GM12891 (cell line): ENCODE measurements at places on chromosomes 6 and 20.

- DNase-seq = no peak
Observed at GRCh38 chr20:55586610-55587009, 418.7 kb downstream of the CBLN4 start.

DNA sequence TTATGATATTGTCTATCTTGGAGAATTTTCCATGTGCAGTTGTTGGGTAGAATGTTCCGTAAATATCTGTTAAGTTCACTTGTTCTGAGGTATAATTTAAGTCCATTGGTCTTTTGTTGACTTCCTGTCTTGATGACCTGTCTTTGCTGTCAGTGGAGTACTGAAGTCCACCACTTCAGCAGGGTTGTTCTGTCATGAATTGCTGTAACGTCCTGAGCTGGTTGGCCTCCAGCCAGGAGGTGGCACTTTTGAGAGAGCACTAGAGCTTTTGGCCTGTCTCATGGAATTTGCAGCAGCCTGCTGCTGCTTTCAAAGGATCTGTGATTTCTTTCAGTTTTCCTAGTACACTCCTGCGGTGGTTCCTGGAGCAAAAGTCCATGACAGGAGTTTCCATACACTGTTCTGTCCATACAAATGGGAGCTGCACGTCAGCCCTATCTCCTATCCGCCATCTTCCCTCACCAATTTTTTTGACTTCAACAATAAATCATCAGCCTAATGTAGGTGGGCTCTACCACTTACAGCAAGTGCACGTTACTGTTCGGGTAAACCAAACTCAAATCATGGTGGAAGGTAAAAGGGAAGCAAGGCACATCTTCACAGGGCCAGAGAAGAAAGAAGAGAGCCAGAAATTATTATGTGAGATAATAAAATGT, 46.9 kb upstream of the TRERF1 start:
- DNase-seq = no peak

DNA sequence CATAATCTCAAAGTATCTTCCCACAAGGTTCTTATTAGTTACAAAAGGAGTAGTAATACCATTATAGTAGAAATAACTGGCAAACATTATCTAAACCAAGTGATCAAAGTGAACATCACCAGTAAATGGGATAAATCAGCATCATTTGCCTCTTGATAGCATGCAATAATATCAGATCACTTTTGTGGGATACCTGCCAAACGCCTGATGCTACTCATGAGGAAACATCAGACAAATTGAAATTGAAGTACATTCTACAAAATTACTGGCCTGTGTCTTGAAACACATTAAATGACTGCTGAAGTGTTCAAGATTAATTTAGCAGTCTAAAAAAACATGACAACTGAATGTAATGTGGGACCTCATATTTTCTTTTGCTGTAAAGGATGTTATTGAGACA, 208.1 kb downstream of the TINAG start:
- no peak for DNase-seq

GRCh38 chr20:44215125-44215524, 4.6 kb upstream of the OSER1 start:
- DNase-seq = peak; percentile 20

- DNase-seq = no peak
Observed at GRCh38 chr6:21612067-21612745, 18.7 kb downstream of the SOX4 start.

DNA sequence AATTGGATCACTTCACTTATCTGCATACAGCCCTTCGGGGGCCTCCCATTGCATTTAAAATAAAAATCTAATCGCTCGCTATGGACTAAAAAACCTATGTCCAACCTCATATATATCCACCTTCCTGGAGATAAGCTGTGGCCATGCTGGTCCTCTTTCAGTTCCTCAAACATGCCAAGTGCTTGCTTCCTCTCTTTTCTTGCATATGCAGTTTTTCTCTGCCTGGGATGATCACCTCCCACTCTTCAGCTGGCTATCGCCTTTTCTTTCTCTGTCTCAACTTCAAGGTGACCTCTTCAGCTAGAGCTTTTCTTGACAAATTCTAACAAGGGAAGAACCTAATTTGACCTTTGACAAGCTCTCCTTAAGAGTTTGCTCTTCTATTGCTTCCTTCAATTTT, 5.6 kb upstream of the TFB1M start:
- no peak for DNase-seq

- DNase-seq = no peak
Observed at GRCh38 chr6:19668710-19669109, 168.5 kb upstream of the ID4 start.

GRCh38 chr6:18265787-18266522, 1.6 kb upstream of the DEK start:
- DNase-seq = no peak
